ENCODE measurements at places on chromosomes 6 and 20.

- peak; percentile 56 for DNase-seq
These were observed 30.6 kb downstream of the ZNF311 start for GRCh38 chr6:28974505-28974904.

- peak; percentile 82 for DNase-seq
These were observed at the start of gene AKAP7 for GRCh38 chr6:131135244-131136020. AKAP7 (plus strand) TSS chr6:131135467; CDS start chr6:131135764, 297 bp downstream.

GRCh38 chr6:158978757-158979156 is 21.2 kb downstream of the RSPH3 start:
- no peak for DNase-seq

DNA sequence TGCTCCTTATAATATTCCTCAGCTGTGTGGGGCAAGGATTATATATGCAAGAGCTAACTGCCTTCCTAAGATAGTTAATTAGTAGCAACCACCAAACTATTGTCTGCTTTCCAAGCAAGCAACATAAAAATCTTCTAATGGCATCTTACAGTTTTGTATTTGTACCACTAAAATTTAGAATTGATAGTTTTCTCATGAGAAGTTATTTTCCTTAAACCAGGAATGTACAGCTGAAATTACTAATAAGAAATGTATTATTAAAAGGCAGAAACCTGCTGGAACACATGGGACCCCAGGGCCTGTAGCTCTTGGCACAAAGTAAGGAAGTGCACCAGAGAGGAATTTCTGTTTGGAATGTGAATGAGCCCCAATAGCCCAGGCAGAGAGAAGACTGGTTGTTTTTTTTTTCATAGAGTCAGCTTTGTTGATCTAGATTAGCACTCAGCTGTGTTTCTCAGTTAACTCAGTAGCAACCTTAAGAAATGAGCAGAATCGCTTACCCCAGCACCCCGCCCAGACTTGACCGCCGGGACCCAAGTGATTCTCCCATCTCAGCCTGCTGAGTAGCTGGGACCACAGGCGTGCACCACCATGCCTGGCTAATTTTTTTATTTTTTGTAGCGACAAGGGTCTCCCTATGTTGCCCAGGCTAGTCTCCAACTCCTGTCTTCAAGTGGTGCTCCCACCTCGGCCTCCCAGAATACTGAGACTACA is 2.6 kb downstream of the MGME1 start:
- no peak for DNase-seq

DNA sequence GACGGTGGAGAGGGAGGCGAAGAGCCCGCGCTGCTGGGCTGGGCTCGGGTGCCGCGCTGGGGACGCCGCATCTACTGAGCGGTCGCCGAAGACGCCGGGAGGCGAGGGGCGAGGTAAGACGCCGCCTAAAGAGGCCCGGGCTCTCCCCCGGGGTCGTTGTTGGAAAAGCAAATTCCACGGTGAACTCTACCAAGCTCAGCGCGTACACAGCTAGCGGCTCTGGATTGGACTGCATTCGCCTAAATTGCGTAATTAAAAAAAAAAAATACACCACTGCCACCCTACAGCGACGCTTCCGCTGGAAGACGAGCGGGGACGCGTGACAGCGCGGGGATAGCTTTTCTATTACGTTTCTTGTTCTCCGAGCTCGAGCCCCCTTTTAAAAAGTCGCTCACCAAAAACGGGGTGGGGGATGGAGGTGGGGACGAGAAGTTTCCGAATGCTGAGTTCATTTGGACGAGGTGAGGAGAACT is 92.0 kb upstream of the PRDM1 start:
- DNase-seq: peak; percentile 85

- no peak for DNase-seq
These were observed 16.1 kb downstream of the PLA2G7 start for GRCh38 chr6:46719099-46719498.

- no peak for DNase-seq
These were observed 34.4 kb upstream of the ARHGAP18 start for GRCh38 chr6:129744201-129744879.

DNA sequence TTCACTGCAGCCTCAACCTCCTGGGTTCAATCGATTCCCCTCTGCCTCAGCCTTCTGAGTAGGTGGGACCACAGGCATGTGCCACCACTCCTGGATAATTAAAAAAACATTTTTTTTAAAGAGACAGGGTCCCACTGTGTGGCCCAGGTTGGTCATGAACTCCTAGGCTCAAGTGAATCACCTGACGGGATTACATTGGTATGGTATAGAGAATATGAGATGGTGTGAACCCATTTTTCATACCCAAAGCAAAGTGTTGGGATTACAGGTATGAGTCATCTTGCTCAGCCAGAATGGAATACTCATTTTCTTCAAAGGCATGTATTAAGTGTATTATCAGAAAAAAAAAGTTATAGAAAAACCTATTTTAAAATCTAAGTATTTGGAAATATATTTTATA is 114.2 kb downstream of the AHI1 start:
- no peak for DNase-seq

DNA sequence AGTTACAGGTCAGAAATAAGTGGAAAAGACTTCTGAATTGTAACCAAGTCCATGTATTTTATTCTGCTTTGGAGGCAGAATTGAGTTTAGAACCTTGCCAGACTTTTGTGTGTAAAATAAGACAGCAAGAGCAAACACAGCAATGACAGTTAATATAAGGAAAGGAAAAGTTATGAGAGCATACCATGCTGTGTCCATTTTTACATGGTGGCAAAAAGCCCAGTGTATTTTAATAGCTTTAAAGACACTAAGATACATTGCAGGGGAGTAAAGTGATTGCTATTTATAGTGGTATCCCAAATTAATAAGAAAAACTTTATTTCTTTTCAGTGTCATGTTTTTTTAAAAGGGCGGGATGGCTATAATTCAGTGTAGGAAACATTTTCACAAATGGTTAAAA is 45.2 kb downstream of the CDC5L start:
- DNase-seq: no peak

- peak; percentile 71 for DNase-seq
These were observed 19.0 kb downstream of the EPB41L1 start for GRCh38 chr20:36173451-36173933.

DNA sequence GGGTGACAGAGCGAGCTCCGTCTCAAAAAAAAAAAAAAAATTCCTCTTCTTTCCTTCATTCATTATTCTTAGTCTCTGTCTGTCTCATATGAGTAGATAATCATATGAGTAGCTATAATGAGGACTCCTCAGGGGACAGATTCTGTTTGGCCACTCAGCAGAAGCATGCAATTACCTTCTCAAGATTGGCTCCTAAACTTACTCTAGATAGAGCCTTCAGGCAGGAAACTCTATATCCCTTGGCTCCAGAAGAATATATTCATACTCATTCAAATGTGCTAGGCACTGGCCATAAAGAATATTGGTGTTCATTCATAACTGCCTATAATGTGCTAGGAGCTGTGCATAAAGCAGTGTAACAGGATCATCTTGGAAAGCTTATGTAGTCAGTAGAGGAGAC is 2.2 kb upstream of the ACAT2 start:
- DNase-seq: no peak

- no peak for DNase-seq
These were observed 31.5 kb downstream of the PDE7B start for GRCh38 chr6:135883045-135883444.

DNA sequence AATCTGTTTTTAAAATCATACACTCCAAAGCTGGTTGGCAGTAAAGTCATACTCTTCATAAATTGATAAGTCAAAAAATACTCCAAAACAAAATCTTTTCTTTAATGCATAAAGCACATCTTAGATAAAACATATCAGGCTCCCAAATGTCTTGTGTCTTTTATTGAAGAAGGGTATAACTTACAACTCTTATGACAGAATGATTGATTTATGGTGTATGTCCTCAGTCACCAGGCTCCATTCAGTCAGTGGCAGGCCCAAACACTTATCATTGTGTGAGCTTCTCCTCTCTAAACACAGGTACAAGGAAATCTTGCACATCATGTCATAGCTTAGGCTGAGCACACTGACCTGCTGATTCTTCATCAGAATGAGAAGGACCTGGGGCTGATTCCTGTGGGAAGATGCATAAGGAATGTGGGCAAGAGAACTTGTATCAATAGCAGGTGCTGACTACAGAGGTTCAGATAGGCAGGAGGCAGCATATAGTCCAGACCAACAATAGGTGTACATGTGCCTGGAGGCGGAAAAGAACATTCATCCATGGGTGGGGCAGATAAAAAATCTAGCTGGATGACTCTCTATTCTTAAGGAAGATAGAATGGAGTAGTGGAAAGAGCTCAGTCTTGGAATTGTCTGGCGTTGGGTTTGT is 1.9 kb downstream of the CALHM5 start:
- no peak for DNase-seq

DNA sequence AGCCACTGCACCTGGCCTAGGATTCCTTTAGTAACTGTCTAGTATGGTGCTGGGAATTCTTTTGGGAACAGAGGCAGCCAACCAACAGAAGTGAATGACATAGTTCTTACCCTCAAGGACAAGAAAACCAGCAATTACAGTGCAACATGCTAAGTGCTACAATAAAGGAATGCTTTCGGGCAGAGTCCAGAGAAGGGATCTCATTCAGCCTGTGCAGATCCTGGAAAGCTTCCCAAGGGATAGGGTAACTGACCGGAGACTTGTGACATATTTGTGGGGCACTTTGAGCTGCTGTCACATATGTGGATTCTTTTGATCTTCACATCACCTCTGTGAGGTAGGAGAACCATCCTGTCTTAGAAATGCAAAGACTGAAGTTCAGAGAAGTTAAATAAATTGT is 46.8 kb downstream of the C6orf15 start:
- DNase-seq: no peak

DNA sequence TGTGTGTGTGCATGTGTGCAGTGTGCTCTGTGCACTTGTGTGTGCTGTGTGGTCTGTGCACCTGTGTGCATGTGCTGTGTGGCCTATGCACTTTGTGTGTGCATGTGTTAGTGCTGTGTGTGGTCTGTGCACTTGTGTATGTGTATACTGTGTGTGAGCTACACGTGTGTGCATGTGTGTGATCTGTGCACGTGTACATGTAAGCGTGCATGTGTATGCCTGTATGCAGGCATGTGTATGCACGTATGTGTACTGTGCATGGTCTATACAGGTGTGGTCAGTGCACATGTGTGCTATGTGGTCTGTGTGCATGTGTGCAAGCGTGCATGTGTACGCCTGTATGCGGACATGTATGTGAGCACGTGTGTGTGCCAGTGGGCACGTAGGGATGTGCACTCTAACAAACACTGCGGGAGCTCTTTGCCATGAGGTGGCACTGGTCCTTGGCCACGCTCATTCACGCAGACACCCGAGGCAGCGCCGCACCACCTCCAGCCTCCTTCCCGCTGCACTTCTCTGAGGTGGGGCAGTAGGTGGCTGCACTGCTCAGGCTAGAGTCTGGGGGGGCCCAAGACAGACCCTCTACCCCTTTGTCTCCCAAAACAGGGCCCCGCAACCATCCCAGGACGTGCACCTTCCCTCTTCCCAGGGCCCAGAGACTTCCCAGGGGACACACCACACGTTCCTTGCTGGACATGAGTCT is 42.4 kb upstream of the CHRNA4 start:
- no peak for DNase-seq

DNA sequence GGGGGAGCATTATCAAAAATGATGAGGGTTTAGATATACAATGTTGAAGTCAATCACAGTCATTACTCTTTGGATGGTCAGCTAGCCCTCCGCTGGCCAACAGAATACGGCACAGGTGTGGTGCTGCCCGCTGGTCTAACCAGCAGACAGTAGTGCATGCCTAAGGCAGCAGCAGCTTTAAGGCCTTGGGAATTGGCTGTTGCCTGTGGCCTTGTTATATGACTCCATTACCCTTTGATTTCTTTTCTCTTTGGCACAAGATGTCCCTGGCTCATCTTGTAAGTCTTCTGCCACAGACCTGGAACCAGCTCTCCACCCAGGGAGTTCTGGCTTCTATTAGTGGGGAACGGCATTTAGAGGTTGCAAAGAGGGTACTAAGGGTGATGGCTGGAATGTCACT is 110.2 kb downstream of the WDR27 start:
- no peak for DNase-seq

- no peak for DNase-seq
These were observed 2.3 kb downstream of the ARFRP1 start for GRCh38 chr20:63705232-63706026.

GRCh38 chr20:23298155-23298554 is 52.4 kb upstream of the NXT1 start:
- no peak for DNase-seq

GRCh38 chr6:43304361-43304760 is 4.3 kb downstream of the CRIP3 start:
- DNase-seq: no peak

DNA sequence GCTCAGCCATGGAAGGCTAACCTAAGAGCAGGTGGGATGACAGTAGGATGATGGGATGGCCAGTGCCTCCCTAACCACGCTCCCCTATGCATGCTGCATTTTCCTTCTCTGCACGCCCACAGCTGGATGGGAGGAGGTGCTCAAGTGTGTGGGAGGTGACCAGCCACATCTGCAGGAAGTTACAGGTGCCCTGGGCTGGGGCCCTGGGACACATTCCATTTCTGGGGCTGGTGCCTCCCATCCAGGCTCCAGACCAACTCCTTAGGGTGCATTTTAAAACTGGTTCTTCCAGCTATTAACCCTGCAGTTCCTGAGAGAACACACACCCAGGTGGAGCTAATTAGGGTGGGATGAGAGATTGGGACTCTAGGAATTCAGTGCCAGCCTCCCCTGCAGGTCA is 135.3 kb upstream of the ARMC2 start:
- DNase-seq: peak; percentile 58

DNA sequence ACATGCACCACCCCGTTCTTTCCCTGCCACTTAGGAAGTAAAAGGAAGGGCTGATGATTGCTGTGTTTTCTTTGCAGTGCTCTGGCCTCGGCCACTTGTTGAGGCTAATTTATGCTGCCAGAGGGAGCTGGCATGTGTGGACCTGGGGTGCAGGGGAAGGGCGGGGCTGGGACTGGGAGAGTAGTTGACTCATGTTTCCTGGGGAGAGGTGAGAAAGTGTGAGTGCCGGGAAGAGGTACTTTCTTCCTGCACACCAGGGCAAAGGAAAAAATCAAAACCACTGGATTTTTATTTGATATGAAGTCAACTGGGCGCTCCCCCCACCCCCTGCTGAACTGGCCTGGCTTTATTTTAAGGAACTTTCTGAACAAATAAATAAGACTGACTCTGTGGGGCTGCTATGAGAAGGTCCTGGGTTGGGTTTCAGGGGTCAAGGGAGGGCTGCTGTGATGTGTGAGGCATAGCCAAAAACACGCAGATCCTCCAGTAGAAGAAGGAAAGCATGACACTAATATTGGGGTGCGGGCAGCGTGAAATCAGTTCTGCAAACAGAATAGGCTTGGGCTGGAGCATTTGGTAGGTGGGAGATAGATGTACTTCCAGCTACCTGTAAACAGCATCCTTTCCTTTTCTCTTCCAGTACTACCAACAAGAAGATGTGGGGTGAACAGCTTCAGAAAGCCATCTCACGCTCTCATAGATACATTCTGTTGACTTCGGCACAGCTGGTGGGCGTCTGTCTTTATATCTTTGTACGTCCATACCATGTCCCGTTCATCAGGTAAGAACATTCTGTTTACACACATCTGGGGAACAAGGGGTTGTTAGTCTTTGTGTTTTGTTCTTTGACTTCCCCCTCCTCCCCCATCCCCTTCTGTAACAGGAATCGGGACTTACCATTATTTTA is 87.5 kb downstream of the SYNJ2 start:
- DNase-seq: no peak

GRCh38 chr20:19423900-19424620 is 211.6 kb downstream of the SLC24A3 start:
- no peak for DNase-seq

Data from NB4 (cell line).